Stimulated activated CD4-positive, alpha-beta T cell treated with anti-CD3 and anti-CD28 coated beads, TNF-alpha, amount 100 ng/mL, for 4 hours (primary cell): ENCODE measurements at places on chromosomes 5 and 9.

DNA sequence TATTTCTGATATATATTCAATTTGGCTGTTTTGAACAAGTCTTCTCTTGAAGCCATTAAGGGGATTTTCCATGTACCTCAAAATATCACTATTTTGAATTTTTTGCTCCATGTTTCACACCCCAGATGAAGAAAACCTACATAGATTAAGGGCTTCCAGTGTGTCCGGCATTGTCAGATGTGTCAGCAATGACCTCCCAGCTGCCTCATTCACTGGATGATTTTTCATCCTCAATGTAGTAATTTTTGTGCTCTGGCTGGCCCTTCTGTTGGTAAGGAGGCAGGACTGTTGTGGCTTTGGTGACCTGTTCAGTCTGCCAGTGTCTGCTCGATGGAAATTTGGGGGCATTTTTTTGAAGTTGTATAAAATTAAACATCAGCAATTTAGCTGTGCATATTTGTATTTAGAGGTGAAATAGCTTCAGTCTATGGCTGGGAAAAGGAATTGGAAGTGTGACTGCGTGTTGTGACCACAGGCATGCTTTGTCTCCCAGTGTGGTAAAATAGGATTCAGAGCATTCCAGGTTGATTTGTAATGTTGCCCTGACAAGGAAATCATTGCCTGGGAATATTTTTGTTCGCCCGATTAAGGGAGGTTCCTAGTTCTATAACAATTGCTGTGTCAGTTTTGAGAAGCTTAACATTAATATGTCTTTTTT lies 312.4 kb downstream of the ARHGEF28 start:
- DNase-seq = no peak

DNA sequence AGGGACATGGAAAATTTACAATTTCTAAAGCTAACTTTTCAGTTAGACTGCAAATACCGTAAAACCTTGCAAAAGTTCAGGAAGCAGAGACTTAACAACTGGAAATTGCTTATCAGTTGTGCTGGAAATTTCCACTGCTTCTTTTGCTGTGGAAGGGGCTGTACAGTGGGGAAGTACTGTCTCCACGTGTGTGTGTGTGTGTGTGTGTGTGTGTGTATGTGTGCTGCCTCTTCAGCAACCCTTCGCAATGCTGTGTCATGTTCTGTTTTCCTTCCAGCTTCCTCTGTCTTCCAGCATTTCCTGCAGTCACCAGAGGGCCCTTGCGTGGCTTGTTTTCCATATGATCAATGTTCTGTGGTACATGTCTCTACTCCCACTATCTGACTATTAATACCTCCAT lies 87.5 kb upstream of the RANBP3L start:
- no peak for DNase-seq

DNA sequence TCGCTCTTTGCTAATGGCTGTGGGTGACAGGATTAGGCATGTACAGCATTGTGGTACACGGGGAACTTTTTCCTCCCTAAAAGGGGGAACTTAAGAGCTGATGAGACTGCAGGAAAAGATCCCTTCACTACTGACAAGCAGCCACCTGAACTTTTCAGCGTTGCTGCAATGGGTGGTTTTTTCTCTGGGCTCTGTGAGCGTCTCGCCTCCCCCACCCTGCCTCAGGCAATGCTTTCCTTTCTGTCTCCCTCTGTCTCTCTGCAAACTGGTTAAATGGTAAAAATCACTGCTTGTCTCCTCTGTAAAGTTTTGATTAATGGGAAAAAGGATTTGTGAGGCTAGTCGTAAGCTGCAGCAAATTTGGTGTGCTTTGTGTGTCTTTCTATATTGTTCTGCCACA lies 20.3 kb downstream of the HSD17B3 start:
- no peak for DNase-seq

- no peak for DNase-seq
These were observed 24.3 kb upstream of the OTULINL start for GRCh38 chr5:14557203-14557770.

- DNase-seq = no peak
These were observed 4.7 kb downstream of the APC start for GRCh38 chr5:112742424-112742823.

- DNase-seq = no peak
These were observed 17.7 kb upstream of the FTMT start for GRCh38 chr5:121834021-121834420.

- no peak for DNase-seq
These were observed 243.8 kb downstream of the CEMIP2 start for GRCh38 chr9:71524516-71524915.

- DNase-seq = no peak
These were observed 4.7 kb downstream of the GNAQ start for GRCh38 chr9:78026947-78027346.

DNA sequence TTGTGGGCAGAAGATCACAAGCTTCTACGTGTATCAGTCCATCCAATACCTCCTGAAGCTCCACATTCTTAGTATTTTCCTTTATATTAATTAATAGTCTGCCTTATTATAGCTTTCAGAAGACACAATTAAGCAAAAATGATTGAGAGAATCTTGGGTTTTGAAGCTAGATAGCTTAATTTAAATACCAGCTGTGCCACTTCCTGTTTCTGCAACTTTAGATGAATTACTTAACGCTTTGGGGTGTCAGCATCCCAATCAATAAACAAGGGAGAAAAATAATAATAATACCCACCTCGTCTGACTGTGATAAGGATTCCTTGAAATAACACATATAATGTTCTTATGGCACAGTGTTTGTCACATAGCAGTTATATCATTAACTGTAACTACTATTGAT lies 44.7 kb upstream of the HTR4 start:
- no peak for DNase-seq

DNA sequence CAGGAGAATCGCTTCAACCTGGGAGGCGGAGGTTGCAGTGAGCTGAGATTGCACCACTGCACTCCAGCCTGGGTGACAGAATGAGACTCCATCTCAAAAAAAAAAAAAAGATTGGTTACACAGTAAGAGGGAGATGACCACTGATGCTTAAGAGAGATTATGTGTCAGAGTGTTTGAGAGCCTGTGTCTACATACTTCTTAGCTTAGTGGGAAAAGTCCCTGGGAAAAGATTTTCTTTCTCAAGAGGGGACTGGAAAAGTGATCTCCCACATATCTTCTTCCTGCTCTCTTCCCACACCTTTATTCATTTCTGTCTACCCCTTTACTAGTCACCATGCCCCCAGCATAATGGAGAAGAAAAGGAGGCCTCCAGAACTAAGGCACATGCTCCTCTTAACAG lies 55.2 kb downstream of the MCTP1 start:
- no peak for DNase-seq

- DNase-seq = no peak
These were observed 654.8 kb downstream of the PRELID2 start for GRCh38 chr5:145180371-145180770.

- no peak for DNase-seq
These were observed 55.1 kb upstream of the TEX48 start for GRCh38 chr9:114737118-114737517.

DNA sequence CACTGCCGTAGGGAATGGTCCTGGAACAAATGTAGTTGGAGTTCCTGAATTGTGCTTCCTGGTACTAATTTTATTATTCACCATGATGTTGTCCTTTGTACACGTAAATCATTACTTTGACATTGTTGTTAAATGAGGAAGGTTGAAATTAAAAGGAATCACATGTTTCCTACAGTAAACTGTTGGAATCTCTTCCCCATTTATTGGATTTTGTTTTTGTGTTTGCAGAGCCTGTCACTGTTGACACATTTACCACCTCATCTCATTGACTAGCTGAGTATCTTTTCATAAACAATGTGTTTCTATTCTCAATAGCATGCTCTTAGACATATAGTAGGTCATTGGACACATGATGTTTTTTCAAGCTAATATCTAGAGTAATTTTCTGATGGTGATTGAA lies 1012.5 kb downstream of the NR2F1-AS1 start:
- DNase-seq = no peak

- no peak for DNase-seq
These were observed 23.8 kb downstream of the SHC3 start for GRCh38 chr9:89154651-89155336.

DNA sequence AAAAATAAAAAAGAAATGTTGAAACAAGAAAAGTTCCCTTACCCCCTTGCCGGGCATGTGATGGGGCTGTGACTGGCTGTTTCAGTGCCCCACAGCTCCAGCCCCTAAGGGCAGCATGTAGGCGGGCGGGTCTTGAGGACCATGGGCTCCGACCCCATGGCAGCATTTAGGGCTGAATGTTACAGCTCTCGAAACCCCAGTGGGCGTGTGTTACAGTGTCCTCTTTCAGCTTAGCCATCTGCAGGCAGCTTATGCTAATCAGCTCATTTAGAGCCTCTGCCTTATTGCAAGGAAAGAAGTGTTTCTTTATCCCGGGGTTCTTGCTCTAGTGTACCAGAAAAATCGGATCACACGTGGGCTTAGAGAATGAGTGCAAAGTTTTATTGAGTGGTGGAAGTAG lies 497.4 kb upstream of the CYLC2 start:
- no peak for DNase-seq

GRCh38 chr9:15333376-15333881 lies 26.4 kb upstream of the TTC39B start:
- no peak for DNase-seq

DNA sequence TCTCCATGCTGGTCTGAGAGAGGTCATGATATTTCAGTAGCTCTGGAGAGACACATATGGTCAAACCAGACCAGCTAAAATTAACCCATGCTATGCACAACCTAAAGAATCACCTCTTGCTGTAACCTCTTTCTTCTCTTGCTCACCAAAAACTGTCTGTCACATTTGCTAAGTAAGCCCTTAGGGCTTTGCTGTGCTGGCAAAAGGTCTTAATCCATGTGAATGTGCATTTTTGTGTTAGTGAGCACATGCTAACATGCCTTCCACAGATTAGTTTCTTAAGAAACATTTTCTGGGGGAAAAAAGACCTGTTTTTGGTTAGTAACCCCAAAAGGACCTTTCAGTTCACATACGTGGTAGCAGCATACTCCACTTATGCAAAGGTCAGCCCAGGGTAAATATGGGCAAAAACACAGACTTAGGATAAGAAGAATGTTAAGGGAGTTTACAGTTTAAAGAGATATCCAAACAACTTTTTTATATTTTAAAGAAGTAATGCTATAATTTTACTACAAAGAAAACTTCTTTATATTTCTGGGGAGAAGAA lies 124.2 kb upstream of the CCDC152 start:
- no peak for DNase-seq

- no peak for DNase-seq
These were observed 5.7 kb upstream of the PRXL2C start for GRCh38 chr9:96660692-96661248.
